AG09319 (cell line): ENCODE measurements at places on chromosomes 5 and 9.

GRCh38 chr5:17249029-17249634 is 31.7 kb downstream of the BASP1 start:
- peak; percentile 84 for DNase-seq

DNA sequence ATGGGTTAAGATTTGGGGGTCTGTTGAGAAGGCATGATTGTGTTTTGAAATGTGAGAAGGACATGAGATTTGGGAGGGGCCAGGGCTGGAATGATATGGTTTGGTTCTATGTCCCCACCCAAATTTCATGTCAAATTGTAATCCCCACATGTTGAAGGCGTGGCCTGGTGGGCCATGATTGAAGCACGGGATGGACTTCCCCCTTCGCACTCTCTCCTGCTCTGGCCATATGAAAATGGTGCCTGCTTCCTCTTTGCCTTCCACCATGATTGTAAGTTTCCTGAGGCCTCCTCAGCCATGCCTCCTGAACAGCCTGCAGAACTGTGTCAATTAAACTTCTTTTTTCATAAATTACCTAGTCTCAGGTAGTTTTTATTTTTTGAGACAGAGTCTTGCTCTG is 14.7 kb upstream of the NOTCH1 start:
- no peak for DNase-seq

GRCh38 chr5:169647566-169647965 is 10.5 kb downstream of the DOCK2 start:
- no peak for DNase-seq

GRCh38 chr5:90878081-90878480 is 319.5 kb downstream of the ADGRV1 start:
- DNase-seq, result no peak

- no peak for DNase-seq
These were observed 15.2 kb upstream of the RHOBTB3 start for GRCh38 chr5:95715799-95716461.

DNA sequence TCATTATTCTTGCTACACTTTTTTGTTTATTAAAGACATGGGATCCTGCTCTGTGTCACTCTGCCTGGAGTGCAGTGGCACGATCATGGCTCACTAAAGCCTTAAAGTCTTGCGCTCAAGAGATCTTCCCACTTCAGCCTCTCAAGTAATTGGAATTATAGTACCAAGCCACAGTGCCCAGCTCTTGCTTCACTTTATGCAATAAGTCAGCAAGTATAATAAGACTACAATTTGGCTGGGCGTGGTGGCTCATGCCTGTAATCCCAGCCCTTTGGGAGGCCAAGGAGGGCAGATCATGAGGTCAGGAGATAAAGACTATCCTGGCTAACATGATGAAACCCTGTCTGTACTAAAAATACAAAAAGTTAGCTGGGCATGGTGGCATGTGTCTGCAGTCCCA is 5.9 kb downstream of the C9orf153 start:
- DNase-seq, result no peak

- no peak for DNase-seq
These were observed 14.9 kb downstream of the FCN2 start for GRCh38 chr9:134895567-134895907.

DNA sequence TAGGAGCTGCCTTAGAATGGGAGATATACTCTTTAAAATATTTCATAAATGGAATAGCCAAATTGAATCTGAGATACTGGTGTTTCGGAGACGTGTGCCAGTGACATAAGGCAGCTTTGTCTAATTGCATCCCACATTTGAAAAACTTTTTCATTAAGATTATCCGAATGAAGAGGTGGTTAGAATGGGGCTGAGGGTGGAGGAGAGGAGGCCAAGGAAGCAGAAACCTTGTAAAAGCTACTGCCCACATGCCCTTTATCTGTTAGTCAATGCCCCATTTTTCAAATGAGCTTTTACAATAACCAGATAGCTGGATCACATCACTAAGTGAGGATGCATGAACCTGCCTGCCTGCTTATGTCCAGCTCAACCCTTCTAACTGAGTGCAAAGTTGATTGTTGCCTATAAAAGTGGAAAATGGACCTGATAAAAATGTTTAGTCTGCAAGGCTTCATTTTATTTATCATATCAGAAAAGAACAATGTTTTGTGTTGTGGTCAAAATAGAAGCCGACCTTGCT is 34.8 kb downstream of the SNX24 start:
- no peak for DNase-seq

DNA sequence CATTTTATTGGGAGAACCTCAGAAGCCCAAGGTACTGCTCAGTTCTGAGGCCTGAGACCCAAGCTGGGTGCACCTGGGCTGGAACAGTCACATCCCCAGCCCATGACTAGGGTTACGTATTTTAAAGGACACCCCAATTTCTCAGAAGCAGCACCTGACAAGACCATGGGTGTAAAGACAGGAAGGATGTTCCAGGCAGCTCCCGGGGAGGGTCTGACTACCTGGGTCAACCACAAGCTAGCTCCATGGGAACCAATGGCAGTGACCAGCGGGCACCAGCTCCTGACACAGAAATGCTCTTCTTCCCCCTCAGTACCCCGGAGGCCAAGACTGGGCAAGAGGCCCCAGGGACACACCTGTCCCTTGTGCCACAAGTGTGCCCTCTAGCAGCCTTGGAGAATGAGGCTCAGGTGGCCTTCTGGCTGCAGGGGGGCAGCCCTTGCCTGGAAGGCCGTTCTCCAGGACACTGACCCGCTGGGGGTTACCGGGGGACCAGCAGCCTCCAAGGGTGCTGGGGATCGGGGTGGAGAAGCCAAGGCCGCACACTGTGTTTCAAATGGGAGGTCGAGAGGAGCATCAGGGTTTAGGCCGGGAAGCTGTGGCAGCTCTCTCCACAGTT is 52.6 kb downstream of the IPPK start:
- no peak for DNase-seq

- DNase-seq, result no peak
These were observed 140.4 kb upstream of the KLF9 start for GRCh38 chr9:70554881-70555280.

DNA sequence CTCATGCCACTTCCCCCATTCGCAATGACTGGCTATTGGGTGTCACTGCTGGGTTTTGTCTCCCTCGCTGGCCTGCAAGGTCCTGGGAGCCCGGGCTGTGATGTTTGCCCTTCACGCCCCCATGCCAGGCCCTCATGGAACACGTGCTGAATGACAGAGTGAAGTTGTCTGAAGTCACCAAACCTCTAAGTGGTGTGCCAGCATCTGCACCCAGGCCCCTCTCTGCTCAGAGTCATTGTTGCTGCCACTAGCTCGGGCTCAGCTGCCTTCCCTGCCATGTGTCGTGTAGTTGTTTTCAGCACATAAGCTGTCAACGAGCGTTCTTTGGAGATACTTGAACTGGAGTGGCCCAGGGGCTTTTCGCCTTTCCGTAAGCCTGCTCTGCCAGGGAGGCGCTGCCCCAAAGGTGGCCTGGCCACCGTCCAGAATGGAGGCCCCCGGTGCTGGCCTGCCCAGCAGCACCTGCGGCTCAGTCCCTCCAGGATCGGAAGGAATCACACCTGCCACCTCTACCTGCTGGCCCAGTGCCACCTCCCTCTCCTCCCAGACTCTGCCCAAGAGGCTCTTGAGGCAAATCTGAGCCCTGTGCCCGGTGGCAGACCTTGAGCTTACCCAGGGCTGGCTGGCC is 250.1 kb downstream of the PBX3 start:
- DNase-seq, result no peak

DNA sequence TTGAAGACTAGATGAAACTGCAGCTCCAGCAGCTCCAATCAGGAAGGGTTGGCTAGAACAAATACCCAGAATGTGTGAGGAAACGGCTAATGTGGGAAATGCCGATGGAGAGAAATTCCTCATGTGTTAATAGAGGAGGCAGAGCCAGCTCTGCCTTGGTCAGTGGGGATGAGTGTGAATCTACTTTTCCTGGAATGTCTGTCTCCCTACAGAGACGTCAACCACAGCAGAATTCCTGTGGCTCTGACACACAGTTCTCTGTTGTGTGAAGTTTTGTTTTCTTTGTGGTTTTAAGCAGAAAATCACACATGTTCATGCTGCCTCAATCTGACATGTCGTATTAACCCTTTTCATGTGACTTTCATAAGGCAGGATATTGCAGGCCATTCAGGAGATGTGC is 476.6 kb upstream of the WWC1 start:
- peak; percentile 36 for DNase-seq

DNA sequence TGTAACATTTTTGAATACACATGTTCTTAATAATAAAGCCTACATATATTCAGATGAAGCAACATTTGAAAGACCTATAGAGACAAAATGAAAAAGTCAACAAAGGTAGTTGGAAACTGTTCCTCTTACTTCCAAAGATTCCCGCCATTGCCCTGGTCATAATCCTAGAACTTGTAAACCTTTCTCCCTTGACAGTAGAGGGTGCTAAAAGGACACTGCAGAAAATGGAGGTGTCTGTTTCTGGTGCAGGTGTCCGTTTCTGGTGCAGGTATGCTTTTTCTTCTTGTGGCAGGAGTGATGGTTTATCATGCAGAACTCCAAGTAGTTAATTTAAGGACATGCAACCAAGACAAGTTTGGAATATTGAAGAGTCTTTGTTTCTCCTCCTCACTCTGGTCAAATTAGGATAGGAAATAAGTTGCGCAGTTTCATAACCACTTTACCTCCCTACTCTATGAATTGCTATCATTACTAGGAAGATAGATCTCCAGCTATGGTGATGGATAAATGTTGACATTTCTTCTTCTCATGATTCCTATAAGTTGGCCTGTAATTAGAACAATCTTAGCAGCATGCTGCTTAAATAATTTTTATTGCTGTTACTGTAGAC is 56.0 kb upstream of the FAM174A start:
- DNase-seq, result no peak

DNA sequence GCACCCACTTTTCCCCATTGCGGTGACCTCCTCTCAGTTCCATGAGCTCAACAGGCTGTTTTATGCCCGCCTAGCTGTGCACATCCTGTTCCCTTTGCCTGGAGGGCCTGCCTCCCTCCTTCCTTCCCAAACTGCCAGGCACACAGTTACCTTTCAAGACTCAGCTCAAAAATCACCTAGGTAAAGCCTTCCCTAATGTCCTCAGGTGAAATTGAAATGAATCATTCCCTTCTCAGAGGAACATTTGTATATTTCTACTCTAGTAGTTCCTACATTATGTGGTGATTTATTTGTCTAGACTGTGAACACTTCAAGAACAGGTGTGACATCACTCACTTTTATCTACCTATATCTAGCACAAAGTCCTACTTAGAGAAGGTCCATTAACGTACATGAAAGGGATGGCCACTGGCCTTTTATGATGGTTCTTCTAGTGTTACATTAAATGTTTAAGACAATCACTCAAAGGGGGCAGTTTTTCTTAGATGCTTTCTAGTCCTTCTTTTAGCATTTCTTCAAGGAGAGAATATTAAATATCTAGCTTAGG is 103.5 kb upstream of the EQTN start:
- no peak for DNase-seq

DNA sequence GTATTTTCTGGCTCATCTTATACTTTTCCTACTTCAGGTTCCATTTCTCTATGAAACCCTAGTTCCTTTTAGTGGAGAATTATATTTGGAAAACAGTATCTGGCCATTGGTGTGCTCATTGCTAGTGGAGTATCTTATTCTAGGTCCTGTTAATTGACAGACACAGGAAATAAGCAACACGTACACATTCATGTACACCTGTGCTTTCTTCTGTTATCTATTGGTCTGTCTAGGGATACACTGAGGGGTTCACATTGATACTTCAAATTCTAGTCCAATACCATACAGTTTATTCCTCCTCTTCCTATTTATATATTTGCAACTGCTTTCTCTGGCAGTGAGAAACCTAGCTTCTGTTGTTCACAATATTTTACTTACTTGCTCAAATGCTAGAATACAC is 110.2 kb downstream of the FER start:
- DNase-seq, result no peak

DNA sequence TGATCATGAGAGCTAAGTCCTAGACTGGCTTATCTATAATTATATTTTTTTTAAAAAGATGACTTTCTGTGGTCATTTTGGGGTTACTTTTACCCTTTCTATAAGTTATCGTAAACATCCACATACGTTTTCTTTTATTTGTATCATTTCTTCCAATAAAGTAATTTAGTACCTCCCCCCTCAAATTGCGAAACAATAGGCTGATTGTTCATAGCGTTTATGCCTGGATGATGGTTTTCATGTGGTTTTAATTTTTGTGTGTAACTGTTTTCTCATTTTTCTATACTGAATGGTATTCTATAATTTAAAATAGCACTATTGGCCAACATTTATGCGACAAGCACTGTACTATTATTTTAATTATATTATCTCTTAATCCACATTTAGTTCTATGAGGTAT is 44.5 kb downstream of the SMC5 start:
- no peak for DNase-seq

DNA sequence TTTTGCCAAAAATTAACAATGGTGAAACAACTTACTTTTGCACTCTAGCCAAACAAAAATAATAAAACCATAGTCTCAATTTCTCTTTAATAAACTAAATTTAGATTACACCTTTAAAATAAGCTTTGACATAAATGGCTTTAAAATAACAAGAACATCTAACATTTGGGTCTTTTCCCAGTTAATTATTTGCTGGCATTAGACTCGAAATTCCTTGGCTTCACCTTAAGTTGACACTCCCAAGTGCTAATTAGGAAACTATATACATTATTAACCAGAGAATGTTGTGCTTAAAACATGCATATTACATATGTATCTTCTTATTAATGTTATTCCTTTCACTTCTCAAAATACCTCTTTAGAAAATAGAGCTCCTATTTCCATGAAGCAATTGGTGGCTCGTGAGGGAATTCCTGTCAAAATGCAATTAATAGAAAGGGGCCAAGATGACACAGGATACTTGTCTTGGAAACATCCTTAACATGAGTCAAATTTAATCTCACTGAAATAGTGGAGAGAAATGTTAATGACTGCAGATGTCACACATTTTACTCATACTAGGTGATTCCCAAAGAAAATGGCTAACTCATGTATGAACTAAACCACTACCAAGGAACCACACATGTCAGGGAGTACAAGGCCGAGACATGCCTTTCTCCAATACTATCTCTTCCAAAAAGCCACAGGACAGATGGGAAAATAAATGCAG is 932.9 kb upstream of the DMAC1 start:
- no peak for DNase-seq

DNA sequence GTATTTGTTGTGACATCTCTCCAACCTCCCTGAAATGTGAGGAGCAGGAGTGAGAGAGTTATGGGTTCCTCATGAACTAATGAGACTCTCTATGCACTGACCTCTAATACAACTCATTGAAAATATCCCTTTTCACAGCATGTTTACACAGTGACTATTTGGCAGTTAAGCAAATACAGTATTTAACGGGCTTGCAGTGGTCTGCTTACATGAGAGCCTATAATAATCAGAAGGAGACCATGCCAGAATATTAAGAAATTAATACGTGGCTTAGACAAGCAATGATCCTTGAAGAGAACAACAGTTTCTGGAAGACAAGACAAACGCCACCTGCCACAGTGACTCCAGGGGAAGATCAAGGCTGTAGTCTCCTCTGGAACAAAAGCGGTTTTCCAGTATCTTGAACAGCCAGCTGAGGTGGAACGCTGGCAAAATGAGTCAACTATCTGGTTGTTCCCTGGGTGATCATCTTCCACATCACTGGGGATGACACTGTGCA is 424.5 kb downstream of the DMAC1 start:
- no peak for DNase-seq
